Neural progenitor cell (in vitro differentiated cells): ENCODE measurements at places on chromosomes 2 and 18. TPM values are rescaled to one million over a fixed set of nuclear protein-coding genes. Genes with fewer than 3 reads are reported as not detected.
A peak's percentile ranks its signal among the peaks of the same experiment; 100 is the strongest.

Gene NOSTRIN
- not detected in 2 replicates for total RNA-seq

Gene CDCA7
- 31.4 and 36.8 TPM in 2 replicates for total RNA-seq

Gene MSTN
- 0.54 TPM in 1 of 2 replicates, not detected in the other for total RNA-seq

Gene SFT2D3
- total RNA-seq: 22.8 and 30.6 TPM in 2 replicates

Gene SERPINB2
- total RNA-seq: not detected in 2 replicates

DNA sequence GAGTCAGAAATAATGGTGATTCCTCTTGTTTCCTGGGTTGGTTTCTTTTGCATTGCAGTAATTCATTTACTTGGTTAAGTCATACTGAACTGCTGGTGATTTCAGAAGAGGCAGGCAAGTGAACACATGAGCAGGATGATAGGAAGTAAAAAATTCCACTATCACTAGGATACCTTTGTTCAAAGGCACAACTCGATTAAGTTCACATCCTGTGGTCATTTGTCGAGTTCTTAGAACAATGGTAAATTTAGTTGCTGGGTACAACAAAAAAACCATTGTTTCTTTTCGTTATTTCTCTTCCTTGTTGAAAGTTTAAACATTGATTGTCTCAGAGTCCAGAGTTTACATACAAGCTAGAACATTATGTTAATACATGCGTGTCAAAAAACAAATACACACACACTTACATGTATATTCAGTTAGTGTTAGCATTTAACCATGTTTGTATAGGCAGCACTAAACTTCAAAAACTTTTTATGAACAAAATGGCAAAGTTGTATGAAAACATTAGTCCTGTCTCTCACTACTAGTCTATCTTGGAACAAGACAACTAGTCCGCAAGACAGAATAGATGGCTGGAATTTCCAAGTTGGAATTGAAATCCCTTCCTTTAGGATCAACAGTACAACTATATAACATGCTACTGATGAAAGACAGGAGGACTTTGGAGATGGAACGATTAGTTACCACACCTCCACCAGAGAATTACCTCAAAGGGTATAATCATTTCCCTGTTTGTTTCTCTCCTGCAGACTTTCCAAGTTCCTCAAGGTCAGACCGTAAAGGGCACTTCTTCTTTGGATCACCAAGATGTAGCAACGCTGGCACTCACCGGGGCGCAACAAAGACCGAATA lies 26.2 kb downstream of the STK39 start:
- no peak for DNase-seq

- no peak for DNase-seq
Measured at GRCh38 chr2:166411473-166412230, 35.9 kb upstream of the SCN9A start.

DNA sequence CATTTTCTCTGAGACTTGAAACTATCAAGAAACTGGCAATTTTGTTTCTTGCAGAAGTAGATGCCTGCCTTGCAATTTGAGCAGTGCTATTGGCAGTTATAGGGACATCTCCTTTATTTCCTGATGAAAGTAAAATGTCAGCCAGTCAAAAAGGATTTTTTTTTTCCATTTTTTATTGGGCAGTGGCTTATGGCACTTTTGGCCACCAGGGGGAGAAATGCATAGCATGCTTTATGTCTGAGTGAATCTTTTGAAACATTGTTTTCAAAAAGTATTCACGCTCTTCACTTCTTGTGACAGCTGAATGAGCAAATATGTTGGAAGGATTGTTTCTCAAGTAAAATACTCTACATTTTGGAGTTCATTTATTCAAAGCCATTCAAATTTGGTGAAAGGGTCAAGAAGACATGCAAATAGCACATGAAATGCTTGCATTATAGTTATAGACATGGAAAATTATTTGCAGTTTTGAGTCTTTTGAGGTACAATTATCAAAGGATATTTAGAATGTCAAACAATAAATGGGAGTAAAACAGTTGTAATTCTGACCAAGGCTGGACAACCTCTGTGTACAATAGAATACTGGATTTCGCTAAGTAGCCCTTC lies 491.0 kb downstream of the CDH2 start:
- peak; percentile 47 for DNase-seq

DNA sequence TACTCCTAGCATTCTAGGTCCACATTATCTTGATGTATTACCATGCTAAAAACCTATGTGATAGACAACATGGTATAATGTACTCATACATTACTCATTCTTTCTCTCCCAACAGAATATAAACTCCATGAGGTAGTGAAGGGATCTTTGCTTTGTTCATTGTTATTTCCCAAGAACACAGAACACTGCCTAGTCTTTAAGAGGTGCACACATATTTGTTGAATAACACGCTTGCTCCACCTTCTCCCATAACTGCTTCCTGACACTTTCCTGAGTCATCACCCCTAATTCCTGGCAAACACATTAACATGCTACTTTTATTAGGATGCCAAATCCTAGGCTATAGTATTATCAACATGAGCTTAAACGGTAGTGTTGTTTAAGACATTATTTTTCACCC lies 41.3 kb downstream of the REV1 start:
- DNase-seq: no peak

GRCh38 chr2:221267773-221268425 lies 304.2 kb downstream of the EPHA4 start:
- no peak for DNase-seq

GRCh38 chr2:72933207-72933606 lies 15.9 kb downstream of the EMX1 start:
- no peak for DNase-seq

DNA sequence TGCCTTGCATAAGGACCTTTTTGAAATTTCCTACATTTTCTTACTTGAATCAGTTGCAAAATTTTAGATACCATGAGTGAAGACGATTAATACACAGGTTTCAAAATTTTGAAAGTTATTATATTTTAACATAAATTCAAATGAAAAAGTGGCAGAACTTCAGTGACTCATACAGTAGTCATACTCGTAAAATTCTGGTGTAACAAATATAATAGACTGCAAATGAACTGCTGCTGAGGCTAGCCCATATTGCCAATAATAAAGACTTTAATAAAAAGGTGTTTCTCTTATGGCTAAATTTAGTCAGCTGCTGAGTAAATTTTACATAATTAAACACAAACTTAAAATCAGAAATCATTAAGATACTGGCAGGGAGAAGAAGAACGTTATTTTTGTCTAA lies 36.9 kb downstream of the MSH6 start:
- no peak for DNase-seq

DNA sequence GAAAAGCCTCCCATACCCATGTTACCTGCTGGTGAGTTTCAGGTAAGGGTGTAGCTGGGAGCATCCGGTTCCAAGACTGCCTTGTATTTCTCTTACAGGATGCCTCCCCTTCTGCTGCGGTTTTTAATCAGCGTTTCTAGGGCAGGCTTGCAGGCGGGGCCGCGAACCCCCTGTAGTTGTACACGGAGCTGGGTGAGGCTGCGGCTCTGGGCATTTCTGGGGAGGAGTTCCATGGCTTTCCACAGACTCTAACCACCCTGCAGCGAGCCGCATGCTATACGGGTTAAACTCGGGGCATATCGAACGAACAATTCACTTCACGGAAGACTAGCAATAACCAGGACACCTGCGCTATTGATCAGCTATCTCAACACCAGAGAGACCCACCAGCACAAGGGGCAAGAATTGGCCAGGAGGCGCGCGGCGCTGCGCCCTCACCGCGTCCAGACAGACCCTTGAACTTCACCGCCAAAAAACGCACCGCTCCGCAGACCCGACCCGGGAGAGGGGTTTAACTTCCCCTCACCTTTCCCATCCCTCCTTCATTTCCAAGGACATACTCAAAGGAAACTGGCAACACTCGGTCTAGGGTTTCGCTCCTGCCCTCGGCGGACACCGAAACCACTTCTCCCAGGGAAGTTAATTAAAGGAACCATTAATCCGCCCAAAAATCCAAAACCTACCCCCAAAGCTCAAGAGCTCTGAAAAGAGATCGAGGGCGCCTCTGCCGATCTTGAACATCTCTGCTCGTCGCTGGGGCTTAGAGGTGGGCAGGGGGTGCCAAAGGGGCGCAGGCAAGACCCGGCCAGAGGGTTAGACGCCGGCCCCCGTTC lies 909 bp downstream of the TGFA start:
- peak; percentile 36 for DNase-seq

DNA sequence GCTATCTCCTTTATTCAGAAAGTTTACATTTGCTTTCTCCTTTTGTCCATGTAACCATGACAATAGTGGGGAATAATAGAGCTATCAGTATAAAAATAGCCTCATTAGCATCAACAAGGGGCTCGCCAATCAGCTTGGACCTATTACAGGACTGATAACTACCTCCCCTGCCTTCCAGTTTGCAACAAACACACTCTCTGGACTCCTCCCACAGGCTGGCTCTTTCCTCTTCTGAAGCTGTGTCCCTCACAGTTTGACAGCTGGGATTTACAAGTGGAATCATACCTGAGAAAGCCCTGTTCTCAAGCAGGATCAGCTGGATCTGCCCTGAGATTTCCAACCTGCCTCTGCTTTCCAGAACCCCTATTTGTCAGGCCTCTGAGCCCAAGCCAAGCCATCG lies 162.5 kb downstream of the GRB14 start:
- DNase-seq: no peak

DNA sequence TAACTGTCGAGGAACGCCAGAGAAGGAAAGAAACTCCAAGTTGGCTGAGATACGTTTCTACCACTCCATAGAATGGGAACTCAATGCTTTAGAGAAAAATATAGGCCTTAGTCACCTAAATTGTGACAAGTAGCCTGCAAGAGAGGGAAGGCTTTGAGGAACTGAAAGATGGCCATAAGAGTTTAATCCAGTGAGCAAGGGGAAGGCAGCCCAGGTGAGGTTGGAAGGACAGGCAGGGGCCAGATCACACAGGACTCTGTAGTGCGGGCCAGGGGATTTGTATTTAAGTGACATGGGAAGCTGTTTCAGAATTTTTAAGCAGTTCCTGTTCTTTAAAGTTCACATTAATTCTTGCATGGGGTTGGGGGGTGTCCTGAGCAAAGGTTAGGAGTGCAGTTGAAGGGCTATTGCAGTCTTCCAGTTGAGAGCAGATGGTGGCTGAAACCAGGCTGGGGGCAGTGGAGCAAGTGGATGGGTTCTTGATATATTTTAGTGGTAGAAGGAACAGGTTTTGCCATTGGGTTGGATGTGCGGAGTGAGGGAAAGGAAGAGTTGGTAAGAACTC lies 138.9 kb upstream of the PELI1 start:
- DNase-seq: no peak

- DNase-seq: no peak
Measured at GRCh38 chr2:177289824-177290628, 25.5 kb upstream of the NFE2L2 start.

DNA sequence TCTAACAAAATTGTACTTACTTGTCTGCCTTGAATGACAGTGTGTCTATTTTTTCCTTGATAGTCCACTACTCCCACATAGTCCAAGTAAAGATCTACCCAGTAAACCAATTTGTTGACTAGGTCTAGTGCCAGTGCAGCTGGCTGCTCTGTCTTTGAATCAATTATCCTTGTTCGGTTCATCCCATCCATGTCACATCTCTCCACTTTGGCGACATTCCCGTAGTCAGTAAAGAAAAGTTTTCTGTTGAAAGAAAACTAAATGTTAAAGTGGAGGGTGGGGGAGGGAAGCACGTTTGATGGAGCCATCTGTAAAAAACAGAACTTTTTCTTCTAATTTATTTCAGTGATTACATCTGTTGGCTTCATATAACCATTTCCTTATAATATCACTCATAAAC lies 1068.8 kb downstream of the LRP1B start:
- no peak for DNase-seq

- no peak for DNase-seq
Measured at GRCh38 chr2:58734365-58734764, 493.2 kb upstream of the FANCL start.

- DNase-seq: no peak
Measured at GRCh38 chr18:34904994-34905393, 136.2 kb upstream of the MAPRE2 start.

DNA sequence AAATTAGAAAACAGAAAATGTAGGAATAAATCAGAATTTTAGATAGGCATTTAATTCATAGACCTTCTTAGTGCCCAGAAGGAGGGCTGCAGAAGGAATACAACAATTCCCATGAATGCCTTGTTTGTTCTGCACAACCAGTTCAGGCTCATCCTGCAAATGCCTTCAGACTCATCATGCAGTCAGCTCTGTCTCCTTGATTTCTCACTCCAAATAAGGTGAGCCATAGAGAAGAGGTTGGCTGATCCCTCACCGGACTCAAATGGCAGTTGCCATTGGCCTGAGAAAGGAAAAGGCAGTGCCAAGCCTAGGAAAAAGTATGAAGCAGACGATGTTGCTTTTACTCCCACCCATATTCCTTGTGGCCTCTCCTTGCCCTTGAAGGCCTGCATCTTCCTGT lies 50.3 kb downstream of the DSC3 start:
- no peak for DNase-seq

DNA sequence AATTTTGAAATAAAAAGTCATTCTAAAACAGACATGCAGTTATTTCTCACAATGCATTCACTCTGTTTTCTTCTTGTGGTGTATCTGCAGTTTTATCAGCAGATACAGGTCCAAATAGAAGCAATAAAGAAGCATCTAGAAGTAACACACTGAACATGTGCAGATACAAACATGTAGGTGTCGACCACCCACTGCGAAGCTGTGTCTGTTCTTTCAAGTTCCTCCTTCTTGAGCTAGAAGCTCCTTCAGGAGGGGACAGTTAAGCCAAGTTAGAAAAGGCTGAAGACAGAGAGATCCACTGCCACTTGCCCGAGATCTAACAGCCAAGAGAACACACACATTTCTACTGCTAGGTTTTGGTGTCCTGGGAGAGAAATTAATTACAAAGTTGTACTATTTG lies 30.1 kb downstream of the WDFY1 start:
- no peak for DNase-seq

- peak; percentile 74 for DNase-seq
Measured at GRCh38 chr2:19711470-19712372, 190.1 kb downstream of the TTC32 start.

DNA sequence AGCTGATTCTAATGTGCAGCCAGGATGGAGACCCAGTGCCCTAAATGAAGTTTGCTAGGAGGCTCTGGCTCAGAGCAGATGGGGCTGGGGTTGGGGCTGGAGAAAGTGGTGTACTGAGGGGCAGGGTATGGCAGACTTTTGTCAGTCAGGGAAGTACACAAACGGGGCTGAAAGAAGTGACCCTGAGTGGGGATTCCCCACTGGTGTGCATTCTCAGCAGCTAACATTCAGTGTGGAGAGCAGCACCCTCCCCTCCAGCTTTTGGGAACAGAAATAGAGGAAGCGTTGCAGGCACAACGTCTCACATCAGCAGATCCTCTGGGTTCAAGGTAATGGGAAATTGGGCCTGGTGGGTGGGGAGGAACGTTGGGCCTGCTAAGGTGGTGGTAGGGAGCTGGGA lies 89.1 kb upstream of the GCFC2 start:
- no peak for DNase-seq

GRCh38 chr2:158664987-158665386 lies 130.1 kb upstream of the DAPL1 start:
- DNase-seq: no peak
